ENCODE measurements at places on chromosomes 1 and 21.

DNA sequence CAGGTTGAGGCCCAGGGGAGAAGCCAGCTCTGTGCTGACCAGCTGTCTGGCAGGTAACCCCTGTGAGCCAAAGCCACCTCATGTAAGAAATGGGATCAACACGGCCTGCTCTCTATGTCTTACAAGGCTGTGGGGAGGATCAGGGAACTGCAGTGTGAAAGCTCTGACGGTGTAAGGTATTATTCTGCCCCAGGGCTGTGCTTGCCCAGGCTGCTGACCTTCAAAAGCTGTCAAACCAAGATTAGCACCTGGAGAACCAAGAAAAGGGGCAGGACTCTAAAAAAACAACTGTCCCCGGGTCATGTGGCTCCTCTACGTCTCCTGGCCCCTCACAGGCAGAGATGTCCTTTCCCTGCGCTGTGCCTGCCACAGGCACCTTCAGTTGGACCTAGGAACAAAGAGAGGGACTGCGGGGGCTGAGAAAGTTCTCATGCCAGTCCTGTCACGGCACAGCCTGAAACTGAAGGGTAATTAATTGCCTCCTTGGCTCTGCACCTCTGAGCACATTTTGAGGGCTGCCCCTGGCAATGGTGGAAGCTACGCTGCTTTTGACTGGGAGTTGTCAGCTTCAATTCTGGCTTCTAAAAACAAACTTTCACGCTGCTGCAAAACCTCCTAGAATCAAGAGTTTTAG, 77.6 kb downstream of the PGBD5 start:
- no peak for DNase-seq

- no peak for DNase-seq
These were observed 1.4 kb downstream of the DENND1B start for GRCh38 chr1:197773856-197774255.

- DNase-seq = no peak
These were observed 626 bp upstream of the HLCS start for GRCh38 chr21:36966821-36967768.

GRCh38 chr1:67690411-67690810, 5.4 kb downstream of the GADD45A start:
- no peak for DNase-seq

GRCh38 chr1:230295367-230295766, 130.8 kb downstream of the PGBD5 start:
- DNase-seq = no peak

GRCh38 chr1:52602856-52603600, 857 bp downstream of the GPX7 start:
- DNase-seq = no peak

- DNase-seq = no peak
These were observed 10.8 kb downstream of the ABCA4 start for GRCh38 chr1:94110021-94110761.

DNA sequence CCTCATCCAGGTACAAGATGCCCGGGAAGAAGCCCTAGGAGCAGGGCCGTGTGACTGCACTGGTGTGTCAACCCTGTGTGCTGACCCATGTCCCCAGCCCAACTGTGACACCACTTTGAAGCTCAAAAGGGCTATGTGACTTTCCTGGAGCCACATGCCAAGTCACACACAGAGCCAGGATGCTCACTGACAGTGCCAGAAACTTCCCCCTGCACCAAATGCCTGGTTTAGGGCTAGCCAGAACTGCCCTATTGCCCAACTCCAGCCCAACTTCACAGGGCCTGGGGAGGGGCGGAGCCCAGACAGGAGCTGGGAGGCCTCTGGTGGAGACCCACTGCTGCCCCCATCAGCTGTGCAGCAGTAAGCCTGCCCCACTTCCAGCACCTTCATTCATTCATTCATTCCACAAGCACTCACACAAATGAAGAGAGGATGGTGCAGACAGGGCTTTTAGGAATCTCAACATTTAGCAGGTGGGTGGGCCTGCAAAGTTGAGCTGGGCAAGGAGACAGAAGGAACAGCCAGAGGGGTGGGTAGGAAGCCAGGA, 36.7 kb downstream of the KCNQ4 start:
- no peak for DNase-seq

DNA sequence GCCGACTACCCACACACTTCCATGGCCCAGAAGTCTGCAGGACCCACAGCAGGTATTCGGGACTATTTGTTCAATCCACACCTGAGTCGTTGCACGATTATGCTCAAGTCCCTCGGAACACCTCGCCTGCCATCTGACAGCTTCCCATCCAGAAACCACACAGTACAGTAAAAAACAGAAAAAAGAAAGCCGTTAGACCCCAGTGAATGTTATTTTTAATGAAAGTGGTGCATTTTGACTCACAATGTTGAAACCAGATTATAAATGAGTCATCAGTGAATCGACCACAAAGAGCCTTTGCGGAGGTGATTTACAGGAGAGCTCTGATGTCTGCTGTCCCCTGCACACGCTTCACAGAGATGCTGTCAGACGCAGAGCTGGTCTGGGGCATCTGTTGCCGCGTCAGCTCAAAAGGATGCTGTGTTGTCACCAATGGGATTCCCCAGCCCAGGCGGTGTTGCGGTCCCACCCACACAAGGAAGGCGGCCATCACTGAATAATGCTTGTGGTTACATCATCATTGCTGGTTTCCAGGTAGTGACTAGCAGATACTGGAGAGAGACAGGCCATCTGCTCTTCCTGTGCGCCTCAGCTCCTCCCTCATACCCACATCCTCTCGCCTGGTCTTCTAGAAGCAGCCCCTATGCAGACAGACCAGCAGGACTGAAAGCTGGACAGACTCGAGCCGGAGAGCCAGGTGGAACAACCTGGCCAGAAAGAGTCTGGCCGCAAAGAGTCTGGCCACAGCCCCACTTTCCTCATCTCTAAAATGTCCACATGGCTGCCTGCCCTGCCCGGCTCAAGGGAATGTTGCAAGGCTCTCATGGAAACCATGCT, 116.8 kb downstream of the TOMM20 start:
- no peak for DNase-seq

DNA sequence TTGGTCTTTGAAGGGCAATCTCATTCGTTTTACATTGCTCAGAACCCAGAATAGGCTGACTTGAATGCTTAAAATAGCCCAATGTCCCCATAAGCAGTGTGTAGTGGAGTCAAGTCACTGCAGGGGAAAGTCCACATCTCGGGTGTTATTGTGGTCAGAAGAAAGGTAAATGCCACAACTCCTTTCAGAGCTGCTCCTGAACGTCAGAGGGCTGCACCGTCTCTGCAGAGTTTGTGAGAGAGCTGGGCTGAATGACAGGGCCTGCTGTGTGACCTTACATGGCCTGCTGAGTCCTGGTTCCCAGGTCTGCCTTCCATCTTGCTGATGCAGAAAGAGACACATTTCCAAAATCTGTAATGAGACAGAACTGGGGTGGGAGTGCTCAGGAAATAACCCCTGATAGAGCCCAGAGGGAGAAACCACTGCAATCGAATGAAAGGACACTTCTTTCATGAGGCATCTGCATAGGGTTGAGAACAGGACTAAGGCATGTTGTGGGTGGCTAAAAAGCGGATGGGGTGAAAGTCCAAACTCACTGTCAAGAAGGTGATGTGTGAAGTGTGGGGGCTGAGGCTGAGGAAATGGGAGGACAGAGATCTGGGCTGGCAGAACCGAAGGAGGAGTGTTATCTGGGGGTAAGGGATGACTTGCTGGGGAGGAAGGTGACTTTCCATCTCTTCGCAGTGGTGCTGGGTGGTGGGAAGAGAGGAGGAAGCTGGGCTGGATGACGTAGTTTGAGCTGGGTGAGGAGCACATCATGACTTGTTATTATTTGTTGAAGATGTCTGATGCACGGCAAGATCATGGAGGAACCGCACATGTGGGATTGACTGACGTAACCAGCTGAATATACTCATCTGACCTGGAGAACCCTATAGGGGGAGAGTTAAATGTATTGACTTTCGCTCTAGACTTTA, 33.7 kb downstream of the XCL2 start:
- no peak for DNase-seq

DNA sequence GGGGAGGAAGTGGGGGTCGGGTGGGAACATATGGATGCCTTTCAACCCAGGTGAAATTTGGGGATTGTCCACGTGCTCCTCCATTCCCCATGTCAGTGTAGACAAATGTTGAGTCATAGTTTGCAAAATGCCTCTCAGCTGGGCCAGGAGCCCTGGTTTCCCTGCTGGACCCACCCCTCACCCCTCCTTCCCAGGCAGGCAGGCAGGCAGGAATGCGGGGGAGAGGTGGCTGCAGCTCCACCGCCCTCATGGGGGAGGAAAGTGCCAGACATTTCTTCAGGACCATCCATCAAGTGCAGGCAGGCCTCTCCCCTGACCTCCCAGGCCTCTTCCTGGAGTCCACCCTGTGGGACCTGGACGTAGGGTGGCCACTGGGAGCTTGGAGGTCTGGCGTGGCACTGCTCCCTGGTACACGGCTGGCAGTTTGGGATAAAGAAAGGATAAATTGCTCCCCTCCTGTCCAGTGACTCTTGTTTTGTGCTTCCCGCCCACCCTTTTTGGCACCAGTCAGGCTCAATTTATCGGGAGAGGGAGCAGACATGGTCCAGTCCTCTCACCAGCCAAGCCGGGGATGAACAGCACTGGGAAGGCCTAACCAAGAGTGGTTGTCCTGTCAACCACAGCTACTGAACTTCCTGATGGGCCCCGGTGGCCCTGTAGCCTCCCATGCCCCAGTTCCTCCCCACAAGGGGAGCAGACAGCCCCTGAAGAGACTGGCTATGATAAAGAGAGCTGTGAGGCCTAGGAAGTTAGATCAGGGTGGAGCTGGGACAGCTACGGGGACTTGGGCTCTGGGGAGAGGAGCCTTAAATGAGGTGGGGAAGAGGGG, 18.9 kb downstream of the NPR1 start:
- DNase-seq = no peak

DNA sequence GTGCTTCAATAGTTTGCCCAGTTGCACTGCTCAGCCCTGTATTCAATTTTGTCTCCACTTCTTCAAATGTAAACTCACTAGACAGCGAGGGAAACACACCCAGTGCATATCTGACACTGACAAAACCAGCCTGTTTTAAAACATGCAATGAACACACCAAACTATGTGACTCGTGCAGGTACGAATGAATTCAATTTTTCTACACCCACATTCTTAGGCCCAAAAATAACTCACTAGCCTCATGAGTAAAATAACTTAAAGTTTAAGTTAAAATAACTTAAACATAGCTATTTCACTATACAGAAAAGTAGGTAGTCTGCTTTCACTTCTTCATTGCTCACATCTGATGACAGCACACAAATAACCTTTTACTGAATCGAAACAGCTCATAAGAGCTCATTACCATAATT, 21.1 kb downstream of the TTC13 start:
- DNase-seq = no peak

- DNase-seq = no peak
These were observed 153.9 kb upstream of the GREM2 start for GRCh38 chr1:240765732-240766363.

DNA sequence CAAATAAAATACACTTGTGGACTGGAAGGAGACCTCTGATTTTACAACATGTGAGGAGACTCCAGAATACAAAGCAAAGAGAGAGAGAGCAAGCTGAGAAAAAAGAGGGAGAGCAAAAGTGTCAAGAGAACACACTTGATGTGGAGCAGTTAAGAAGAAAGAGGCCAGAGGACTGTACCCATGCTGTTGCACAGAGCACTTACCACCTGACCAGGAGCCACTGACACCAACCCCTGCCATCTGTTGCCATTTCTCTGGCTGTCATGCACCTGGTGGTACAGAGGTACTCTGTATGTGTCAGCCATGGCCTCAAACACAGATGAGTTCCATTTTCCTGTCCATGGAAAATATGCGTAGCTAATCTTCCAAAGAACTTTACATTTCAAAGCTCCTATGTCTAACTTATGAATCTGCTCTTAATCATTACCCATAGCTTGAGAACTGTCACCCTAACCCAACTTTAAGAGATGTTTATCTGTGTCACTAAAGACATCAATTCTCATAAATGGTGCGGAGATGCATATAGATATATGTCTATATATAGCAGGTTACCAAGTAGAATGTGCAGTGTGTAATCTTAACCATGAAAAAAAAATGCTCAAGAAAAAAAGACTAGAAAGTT, 32.8 kb upstream of the ABCD3 start:
- DNase-seq = no peak

DNA sequence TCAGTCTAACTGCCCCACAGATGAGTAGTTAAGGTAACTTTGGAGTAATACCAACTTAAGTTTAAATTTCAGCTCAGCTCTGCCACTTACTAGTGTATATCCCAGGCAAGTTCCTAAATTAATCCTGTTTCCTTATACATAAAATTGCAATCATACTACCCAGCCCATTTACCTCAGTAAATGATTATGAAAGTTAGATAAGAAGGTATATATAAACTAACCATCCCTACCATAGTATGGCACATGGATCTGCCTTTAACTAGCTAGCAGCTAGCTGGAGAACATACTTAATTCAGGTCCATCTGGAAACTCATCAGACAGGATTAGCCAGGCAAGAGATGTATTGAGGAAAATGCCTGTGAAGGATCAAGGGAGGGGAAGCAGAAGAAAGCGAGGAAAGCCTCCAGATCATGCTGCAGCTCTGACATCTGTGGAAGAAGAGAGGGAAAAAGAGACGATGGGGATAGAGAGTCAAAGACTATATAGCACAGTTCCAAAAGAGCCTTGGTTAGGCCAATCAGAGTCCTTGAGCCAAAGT, 8.0 kb upstream of the JAK1 start:
- DNase-seq = no peak

GRCh38 chr1:29893046-29893723, 656.9 kb downstream of the PTPRU start:
- no peak for DNase-seq

GRCh38 chr1:162357681-162358266, 18.9 kb downstream of the SPATA46 start:
- no peak for DNase-seq

DNA sequence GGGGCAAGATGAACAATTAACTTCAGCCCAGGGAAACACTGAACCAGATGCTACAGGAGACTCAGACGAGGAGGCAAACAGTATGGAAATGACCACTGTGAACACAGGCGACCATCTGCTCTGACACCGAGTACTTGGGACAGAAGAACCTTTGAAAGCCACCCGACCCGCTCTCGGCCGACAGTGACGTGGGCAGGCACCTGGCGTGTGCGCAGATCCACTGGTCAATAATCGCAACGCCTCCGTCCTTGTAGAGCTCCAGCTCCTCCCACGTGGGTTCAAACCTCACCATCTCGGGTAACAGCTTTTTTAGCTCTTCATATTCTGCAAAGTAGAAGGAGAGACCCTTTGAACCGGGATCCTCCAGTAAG, 20.3 kb downstream of the POFUT2 start:
- no peak for DNase-seq

DNA sequence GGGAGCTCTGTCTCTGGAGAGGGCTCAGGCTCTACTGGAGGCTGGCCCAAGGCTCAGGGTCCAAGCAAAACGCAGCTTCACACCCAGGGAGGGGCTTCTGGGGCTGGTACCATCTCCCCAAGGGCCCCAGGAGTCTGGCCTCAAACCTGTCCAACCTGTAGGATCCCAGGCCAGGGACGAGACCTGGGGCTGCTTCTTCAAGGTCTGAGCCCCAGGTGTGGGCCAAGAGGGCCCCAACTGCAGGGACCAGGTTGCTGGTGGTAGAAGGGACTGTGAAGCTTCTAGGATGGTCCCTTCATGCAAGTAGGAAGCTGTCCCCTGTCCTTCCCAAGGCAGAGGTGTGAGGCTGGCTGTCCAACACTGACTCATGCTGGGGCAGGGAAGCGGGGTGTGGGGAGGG, 7.8 kb upstream of the MMEL1 start:
- DNase-seq = no peak

Measured in DMS79 (cell line).